Astrocyte (in vitro differentiated cells and primary cell): ENCODE measurements at places on chromosomes 16 and 17. TPM values are rescaled to one million over a fixed set of nuclear protein-coding genes. Genes with fewer than 3 reads are reported as not detected.

The FOXL1 gene
- 6.1 and 8.1 TPM in 2 replicates for total RNA-seq

The RAD51C gene
- total RNA-seq: 9.1 and 9.4 TPM in 2 replicates

The ZNF597 gene
- 3.9 and 4.7 TPM in 2 replicates for total RNA-seq

The SEPTIN1 gene
- total RNA-seq: 0.48 and 0.96 TPM in 2 replicates

The TSPAN10 gene
- 2.7 and 3.2 TPM in 2 replicates for total RNA-seq

The CLEC18A gene
- 3.4 and 5.7 TPM in 2 replicates for total RNA-seq

The AGRP gene
- not detected in 2 replicates for total RNA-seq

The RMI2 gene
- 6.9 and 7.8 TPM in 2 replicates for total RNA-seq

The CHST5 gene
- total RNA-seq: 0.09 TPM in 1 of 2 replicates, not detected in the other

The TLCD1 gene
- total RNA-seq: 24.6 and 25.1 TPM in 2 replicates

The PDE6G gene
- not detected in 2 replicates for total RNA-seq

The KRT20 gene
- not detected in 2 replicates for total RNA-seq

The ABCC11 gene
- 0.29 and 0.32 TPM in 2 replicates for total RNA-seq

The CEP295NL gene
- total RNA-seq: 1.3 and 1.6 TPM in 2 replicates

The TMEM204 gene
- total RNA-seq: not detected in 2 replicates

The KRT40 gene
- not detected in 2 replicates for total RNA-seq

The ZP2 gene
- not detected in 2 replicates for total RNA-seq

The CCL8 gene
- not detected in 2 replicates for total RNA-seq

The ZG16 gene
- not detected in 2 replicates for total RNA-seq

The SHMT1 gene
- 5.1 and 6.4 TPM in 2 replicates for total RNA-seq

The AOC2 gene
- total RNA-seq: 4.1 and 5.0 TPM in 2 replicates

The ADAP2 gene
- total RNA-seq: 0.89 and 1.1 TPM in 2 replicates

The SLC16A6 gene
- total RNA-seq: 0.34 and 0.62 TPM in 2 replicates

The PLA2G15 gene
- 25.0 and 26.8 TPM in 2 replicates for total RNA-seq

The CTRB1 gene
- total RNA-seq: not detected in 2 replicates

The APOBR gene
- total RNA-seq: not detected in 2 replicates

The KRT34 gene
- total RNA-seq: not detected in 2 replicates

The TSR1 gene
- total RNA-seq: 36.4 and 37.6 TPM in 2 replicates

The ATP2A1 gene
- total RNA-seq: 1.0 and 2.0 TPM in 2 replicates

The SEZ6L2 gene
- 69.6 and 90.6 TPM in 2 replicates for total RNA-seq

The TBX21 gene
- not detected in 2 replicates for total RNA-seq

The CPPED1 gene
- total RNA-seq: 27.2 and 28.5 TPM in 2 replicates

The PLLP gene
- total RNA-seq: 0.14 and 0.93 TPM in 2 replicates

The ADGRG1 gene
- total RNA-seq: 13.6 and 13.9 TPM in 2 replicates

The HOXB5 gene
- not detected in 2 replicates for total RNA-seq

The KRTAP3-1 gene
- total RNA-seq: not detected in 2 replicates

The TMEM114 gene
- not detected in 2 replicates for total RNA-seq

The PHOSPHO1 gene
- total RNA-seq: 0.79 and 0.95 TPM in 2 replicates

The KRTAP4-9 gene
- not detected in 2 replicates for total RNA-seq

The CDK5R1 gene
- total RNA-seq: 7.2 and 7.6 TPM in 2 replicates

The NPIPA7 gene
- 7.5 and 8.0 TPM in 2 replicates for total RNA-seq

The UNC13D gene
- total RNA-seq: 2.5 and 2.7 TPM in 2 replicates

The ASPA gene
- total RNA-seq: not detected in 2 replicates

The LYZL6 gene
- not detected in 2 replicates for total RNA-seq

The HS3ST2 gene
- 0.53 and 1.0 TPM in 2 replicates for total RNA-seq

The KRTAP17-1 gene
- not detected in 2 replicates for total RNA-seq

The VAMP2 gene
- total RNA-seq: 28.0 and 31.3 TPM in 2 replicates

The DLX4 gene
- not detected in 2 replicates for total RNA-seq

The KAT8 gene
- 27.3 and 33.5 TPM in 2 replicates for total RNA-seq

The VAT1L gene
- 1.1 and 3.3 TPM in 2 replicates for total RNA-seq

The APRT gene
- total RNA-seq: 132 and 143 TPM in 2 replicates

The ZKSCAN2 gene
- 6.9 and 8.5 TPM in 2 replicates for total RNA-seq

The TNS4 gene
- total RNA-seq: not detected in 2 replicates

The TBC1D3L gene
- 16.5 and 21.7 TPM in 2 replicates for total RNA-seq

The PITPNM3 gene
- 1.0 and 1.3 TPM in 2 replicates for total RNA-seq

The PLCG2 gene
- total RNA-seq: 3.1 and 5.3 TPM in 2 replicates

The OR1A1 gene
- total RNA-seq: not detected in 2 replicates

The MMP2 gene
- total RNA-seq: 1,220 and 1,246 TPM in 2 replicates
